ENCODE measurements at places on chromosomes 7 and 10.

DNA sequence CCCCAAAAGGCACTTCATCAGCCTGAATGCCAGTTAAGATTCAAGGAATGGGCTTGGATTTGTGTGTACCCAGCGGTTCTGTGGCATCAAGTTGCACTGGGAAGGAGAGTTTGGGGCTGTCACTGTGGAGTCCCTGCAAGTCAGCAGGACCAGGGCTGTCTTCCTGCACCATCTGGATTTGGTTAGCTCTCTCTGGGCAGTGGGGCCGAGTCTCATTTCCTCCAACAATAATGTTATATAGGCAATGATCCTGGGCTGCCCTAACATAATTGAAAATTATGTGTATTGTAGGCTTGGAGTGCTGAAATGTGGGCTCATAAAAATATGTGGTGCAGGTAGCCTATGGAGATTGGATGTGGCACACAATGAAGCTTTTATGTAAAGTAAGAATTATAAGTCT lies 87.2 kb downstream of the TCF7L2 start:
- DNase-seq: no peak

GRCh38 chr7:54581511-54581910 lies 39.3 kb downstream of the VSTM2A start:
- no peak for DNase-seq

GRCh38 chr7:70505468-70505867 lies 626.5 kb upstream of the GALNT17 start:
- no peak for DNase-seq

DNA sequence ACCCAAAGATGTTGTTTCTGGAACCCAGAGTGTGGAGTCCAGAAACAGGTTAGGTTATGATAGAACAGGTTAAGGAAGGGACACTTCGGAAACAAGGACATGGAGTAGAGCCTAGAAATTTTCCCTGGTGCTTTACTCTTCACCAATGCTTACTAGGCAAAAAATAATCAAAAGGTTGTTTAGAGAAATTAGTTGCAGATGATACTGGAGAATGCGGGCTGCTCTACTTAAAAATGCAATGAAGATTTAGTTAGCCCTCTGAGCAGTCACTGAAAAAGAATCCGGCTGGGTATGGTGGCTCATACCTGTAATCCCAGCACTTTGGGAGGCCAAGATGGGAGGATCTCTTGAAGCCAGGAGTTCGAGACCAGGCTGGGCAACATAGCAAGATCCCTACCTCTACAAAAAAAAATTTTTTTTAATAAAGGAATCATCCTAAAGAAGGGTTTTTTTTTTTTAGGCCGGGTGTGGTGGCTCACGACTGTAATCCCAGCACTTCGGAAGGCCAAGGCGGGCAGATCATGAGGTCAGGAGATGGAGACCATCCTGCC lies 3.3 kb upstream of the UBE2H start:
- no peak for DNase-seq

GRCh38 chr7:157791261-157791660 lies 454.5 kb downstream of the DNAJB6 start:
- DNase-seq: no peak

DNA sequence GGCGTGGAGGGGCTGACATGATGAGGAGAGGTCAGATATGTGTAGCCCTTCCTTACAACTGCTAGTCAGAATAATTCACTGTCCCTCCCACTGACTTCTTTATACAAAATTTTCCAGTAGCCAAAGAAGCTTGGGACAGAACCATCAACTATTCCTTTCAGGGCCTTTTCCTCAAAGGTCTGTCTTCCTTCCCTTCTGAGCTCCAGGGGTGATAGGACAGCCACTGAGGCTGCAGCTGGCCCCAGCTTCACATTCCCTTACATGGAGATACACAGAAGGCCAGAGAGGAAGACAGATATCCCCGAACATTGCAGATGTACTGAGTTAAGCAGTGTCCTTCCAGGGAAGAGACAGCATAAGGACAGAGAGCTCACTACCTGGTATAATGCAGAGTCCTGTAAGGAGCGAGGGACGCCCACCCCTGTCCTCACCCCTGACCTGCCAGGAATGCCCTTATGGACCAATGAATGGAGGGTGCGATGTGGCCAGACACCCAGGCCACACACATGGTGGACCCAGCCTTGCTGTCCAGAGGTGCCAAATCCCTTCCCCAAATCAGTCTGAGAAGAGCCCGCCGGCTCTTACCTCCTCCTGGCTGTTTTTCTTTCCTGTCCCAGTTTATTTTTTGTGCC lies 754.7 kb downstream of the GRID1 start:
- no peak for DNase-seq

DNA sequence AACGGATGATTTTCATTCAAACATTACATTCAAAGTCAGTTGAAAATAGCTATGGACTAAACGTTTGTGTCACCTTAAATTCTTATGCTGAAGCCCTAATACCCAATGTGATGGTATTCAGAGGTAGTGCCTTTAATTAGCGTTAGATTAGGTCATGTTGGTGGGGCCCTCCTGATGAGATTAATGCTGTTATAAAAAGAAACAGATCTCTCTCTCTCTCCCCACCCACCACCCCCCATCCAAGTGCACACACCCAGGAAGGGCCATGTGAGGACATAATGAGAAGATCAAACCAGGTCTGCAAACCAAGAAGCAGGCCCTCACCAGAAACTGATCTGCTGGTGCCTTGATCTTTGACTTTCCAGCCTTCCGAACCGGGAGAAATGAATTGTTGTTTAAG lies 44.2 kb downstream of the ZNF438 start:
- DNase-seq: no peak

DNA sequence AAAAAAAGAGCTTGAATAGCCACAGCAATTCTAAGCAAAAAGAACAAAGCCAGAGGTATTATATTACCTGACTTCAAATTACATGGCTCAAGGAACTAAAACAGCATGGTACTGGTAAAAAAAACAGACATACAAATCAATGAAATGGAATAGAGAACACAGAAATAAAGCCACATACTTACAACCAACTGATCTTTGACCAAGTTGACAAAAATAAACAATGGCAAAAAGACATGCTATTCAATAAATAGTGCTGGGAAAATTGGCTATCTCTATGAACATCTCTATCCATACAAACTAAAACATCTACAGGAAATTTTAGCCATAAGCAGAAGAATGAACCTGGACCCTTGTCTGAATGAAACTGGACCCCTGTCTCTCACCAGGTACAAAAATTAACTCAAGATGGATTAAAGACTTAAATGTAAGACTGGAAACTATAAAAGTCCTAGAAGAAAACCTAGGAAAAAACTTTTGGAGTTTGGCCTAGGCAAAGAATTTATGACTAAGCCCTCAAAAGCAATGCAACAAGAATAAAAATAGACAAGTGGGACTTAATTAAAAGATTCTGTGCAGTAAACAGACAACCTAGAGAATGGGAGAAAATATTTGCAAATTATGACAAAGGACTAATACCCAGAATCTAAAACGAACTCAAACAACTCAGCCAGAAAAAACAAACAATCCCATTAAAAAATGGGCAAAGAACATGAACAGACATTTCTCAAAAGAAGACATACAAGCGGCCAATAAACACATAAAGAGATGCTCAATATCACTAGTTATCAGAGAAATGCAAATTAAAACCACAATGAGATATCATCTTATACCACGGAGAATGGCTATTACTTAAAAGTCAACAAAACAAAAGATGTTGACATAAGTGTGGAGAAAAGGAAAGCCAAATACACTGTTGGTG lies 72.8 kb upstream of the DDC start:
- no peak for DNase-seq

All from AG09309 (cell line).